Stimulated activated CD4-positive, alpha-beta T cell treated with anti-CD3 and anti-CD28 coated beads, Interleukin-1b, Interleukin-23, amount 100 ng/mL, for 24 hours (primary cell): ENCODE measurements at places on chromosomes 1 and 21.

DNA sequence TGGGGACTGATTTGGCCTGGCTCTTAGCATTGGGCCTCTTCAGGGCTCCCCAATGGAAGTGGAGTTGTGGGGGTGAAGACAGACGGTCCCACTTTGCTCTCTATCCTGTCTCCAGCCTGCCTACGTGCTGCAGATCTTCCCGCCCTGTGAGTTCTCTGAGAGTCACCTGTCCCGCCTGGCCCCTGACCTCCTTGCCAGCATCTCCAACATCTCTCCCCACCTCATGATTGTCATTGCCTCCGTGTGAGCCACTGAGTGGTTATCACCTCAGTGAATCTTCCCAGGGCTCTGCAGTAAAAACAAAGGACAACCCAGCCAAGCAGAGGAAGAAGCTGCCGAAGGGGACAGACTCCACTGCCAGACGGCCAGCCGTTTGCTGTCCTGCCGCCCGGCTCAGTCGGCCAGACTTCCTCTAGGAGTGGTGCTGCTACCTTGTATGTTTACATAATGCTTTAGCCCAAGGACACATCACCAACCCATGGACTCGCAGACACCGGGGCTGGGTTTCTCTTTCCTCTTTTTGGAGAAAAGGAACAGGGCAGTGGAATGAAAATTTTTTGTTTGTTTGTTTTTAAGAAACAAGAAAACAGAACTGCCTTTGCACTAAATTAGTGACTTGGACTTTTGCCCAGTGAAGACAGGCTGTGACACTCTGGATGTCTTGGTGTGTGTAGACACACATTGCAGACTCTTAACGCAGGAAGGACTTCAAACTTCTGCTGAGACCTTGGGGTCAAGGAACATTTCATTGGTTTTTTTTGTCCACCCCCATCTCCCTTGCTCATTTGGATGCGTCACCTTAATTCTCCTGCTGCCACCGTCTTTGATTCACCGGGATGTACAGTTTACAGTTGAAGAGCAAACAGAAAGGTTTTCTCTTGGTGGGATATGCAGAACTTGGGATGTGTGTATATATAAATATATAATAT lies 36.5 kb downstream of the ZBTB17 start:
- DNase-seq, result no peak

DNA sequence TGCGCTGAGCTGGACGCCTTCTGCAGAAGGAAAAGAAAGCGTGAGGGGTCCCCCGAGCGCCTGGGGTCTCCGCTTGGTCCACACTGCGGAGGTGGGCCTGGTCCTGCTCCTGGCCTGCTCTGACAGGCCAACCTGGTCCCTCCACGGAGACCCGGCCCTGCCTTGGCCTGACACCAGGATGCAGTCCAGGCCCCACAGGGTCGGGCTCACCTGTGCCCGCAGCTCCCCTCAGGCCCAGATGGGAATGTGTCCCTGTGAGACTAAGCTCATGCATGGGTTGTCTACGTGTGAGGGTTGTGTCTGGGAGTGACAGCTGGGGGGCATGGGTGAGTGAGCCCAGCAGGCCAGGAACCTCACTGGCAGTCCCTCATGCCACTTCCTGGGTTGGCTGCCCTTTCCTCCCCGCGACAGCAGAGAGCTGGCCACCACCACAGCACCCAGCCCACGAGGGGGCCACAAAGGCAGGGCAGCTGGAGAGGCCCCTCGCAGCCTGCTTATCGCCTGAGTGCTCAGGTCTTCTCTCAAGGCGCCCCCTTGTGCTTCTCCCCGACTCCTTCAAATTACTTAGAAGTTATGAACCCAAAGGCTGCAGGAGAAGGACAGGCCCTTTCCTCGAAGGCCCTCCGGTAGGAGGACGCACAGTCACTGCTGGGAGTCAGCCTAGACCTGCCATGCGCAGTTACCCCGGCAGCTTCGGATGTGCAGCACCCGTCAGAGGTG lies 41.1 kb downstream of the SLC45A1 start:
- no peak for DNase-seq

- no peak for DNase-seq
Measured at GRCh38 chr1:246856371-246856770, 75.4 kb downstream of the AHCTF1 start.

- no peak for DNase-seq
Measured at GRCh38 chr1:41435570-41436178, 48.8 kb downstream of the EDN2 start.

- DNase-seq, result no peak
Measured at GRCh38 chr1:168470901-168471431, 72.8 kb downstream of the XCL2 start.

DNA sequence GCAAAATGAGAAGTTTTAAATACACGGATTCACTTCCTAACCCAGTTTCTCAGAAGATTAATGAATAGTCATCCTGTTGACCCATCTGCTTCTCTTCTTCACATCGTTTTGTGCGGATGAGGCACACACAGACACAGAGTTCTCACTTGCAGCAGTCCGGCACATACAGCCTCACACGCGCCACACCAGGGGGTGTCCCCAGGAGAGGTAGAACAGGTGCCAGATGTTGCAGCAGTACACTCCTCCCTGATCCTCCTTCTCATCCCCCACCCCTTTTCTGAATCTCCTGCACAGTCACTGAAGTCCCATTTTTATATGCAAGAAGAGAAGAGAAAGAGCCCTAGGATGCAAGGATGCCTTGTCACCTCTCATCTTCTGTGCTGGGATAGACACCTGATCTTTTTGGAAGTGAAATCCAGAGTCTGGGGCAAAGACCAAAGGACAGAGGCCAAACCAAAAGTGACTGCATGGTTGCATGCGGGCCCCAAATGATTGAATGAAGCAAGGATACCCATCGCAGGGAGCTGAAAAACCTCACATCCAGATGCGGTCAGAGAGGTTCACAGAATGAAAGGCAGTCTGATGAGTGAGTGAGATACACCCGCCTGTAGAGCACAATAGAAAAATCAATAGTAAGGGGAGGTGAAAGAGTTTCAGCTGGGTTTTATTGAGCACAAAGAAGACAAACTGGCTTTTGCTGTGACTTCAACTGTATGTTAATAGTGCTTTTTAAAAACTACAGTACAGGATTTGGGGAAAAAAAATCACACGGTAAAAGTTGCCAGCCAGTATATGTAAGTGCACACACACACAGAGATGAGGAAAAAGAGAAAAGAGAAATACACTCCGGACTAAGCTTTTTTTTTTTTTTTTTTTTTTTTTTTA lies 28.9 kb downstream of the PBX1 start:
- no peak for DNase-seq

GRCh38 chr1:181595234-181595633 lies 111.9 kb downstream of the CACNA1E start:
- DNase-seq, result no peak

GRCh38 chr1:19731311-19731821 lies 66.7 kb downstream of the HTR6 start:
- no peak for DNase-seq

DNA sequence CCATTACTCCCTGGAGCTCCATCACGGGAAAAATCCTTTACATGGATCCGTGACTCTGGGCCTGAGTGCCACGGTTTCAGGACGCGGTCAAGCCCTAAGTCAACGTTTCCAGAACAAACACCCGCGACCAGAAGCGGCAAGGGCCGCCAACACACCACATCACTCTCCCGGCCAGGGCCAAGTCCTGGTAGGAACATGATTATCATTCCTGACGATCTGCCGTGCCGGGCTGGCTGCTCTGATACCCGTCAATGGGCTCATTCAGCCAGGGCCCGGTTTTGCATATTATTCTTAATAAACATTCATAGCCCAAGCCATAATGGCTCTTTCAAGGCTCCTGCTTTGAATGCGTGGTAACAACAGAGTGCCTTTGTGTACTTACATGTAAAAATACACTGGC lies 44.6 kb upstream of the SIM2 start:
- no peak for DNase-seq

- no peak for DNase-seq
Measured at GRCh38 chr1:162133566-162133965, 64.1 kb downstream of the NOS1AP start.

DNA sequence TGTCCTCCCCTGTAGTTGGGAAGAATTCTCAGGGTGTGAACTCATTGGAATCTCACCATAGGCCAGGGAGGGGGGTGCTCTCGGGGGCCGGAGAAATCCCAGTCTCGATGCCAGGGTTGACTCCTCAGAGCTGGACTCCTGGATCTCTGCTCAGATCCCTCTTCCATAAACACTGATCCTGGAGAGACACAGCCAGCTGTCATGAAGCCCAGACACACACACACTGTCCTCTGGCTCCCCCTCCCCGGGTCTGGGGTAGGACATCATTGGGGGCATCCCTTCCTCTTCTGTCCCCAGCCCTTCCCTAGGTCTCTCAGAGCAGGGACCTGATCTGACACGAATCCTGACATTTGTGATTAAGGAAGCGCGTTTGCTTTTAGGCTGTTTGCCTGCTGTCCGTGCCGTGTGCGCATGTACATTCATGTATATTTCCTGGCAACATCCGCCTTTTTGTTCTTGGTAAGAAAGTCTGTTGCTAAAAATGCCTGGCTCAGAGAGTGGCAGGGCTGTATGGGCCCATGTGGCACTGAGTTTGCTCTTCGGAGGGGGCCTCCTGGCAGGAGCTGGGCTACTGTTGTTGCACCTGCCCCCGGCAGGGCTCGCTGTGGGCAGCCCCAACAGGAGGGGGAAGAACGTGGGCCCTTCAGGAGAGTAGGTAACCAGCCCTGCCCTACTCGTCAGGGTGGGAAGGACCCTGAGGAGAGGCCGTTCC lies 45.4 kb upstream of the SELENON start:
- DNase-seq, result no peak

- no peak for DNase-seq
Measured at GRCh38 chr1:20437640-20438039, 48.4 kb downstream of the CAMK2N1 start.

- DNase-seq, result no peak
Measured at GRCh38 chr1:234869182-234870019, 259.2 kb downstream of the TOMM20 start.

- no peak for DNase-seq
Measured at GRCh38 chr1:212792396-212792908, 758 bp downstream of the TATDN3 start.

GRCh38 chr1:224623310-224623714 lies 7.2 kb downstream of the CNIH3 start:
- DNase-seq, result no peak

DNA sequence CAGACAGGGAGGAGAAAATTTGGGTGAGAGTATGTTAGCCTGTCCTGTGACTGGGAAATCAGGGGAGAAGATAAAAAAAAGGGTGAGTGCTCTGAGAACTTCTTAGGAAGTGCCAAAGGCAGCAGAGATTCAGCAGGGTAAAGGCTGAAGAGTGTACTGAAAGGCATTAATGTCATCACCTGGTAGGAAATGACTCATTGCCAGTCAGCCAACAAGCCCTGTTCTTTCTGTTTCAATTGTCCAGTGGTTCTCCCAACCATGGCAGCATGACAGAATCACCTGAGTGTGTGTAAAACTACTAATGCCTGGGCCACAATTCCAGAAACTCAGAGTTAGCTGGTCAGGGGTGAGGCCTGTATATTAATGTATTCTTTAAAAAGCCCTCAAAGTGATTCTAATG lies 83.5 kb downstream of the INTS7 start:
- DNase-seq, result no peak
